ENCODE measurements at places on chromosomes 13 and 19.

- no peak for DNase-seq
These were observed 5.5 kb upstream of the NDUFS7 start for GRCh38 chr19:1377965-1378785.

- no peak for DNase-seq
These were observed 498.6 kb downstream of the KCTD12 start for GRCh38 chr13:76387566-76387965.

DNA sequence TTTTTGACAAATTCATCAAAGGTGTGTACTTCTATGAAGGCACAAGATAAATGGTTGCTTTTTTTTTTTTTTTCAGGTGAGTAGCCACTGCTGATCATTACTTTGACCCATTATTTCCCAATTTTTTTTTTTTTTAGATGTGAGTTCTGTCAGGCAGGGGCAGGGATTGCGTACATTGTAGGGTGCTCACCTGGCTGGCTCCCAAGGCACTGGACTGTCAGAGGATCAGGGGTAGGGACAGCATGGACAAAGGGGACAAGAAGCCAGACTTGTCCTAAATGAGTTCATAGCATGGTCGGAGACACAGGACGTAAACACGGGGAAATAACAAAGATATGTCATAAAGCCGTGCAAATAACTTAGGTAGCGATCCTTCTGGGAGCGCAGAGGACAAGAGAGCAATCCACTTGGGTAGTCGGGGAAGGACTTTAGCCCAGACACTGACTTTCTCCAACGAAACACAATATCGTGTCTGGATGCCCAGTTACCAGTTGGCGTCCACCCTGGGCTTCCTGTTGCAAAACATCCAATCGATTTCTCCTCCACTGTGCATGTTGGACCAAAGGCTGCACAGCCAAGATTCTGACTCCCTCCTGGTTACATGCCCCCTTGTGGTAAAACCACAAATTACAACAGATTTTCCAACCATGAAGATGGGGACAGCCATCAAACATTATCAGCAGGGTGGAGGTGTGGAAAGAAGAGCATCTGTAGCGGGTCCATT lies 27.5 kb upstream of the KATNAL1 start:
- no peak for DNase-seq

DNA sequence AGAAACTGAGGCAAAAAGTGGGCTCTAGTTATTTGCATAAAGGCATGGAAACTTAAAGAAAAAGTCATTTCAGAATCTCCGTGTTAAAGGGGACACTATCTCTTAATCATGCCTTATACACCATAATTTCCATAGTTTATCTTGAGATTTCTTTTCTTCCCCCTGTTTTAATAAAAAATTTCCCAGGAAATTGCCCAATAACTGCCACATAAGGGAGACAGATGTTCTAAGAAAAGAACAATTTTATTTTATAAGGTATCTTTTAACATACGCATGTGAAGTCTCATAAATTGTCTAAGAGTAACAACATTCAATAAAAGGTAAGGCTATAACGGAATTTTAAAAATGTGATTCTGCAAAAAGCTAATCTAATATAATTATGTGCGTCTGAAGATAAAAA lies 371.3 kb downstream of the IRS2 start:
- no peak for DNase-seq

- no peak for DNase-seq
These were observed 50.4 kb downstream of the MYO9B start for GRCh38 chr19:17125728-17126677.

DNA sequence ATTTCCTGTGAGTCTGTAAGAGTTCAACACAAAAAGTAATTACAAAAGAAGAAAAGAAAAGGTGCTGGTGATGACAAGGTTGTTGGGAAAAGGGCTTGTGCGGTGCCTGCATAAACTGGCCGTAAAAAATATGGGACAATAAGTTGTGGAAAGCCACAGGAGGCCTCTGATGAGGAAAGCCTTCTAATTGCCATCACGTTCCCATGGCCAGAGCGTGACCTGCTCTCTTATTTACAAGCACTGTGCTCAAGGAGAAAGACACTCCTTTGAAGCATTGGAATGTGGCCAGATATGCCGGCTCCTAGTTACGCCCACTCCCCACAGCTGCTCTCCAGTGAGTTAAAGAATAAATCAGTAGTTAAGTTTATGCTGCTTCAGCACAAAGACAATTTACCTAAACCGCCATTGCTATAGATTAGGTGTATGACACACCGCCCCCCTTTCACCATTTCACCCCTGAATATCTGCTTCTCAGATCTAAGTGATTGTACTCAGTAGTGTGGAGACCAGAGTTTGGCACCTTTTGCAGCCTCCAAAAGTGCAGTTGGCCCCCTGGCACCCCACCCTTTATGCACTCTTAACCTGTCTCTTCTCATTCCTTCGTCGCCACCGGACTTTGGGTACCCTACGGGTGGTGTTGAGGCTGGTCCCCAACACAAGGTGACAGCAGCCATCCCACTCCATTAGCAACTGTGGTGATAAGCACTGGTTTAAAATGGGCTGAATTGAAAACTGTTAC lies 8.1 kb upstream of the PGLYRP1 start:
- no peak for DNase-seq

- no peak for DNase-seq
These were observed 6.5 kb upstream of the MZF1 start for GRCh38 chr19:58579473-58580142.

- DNase-seq, result no peak
These were observed 486 bp upstream of the ZNF805 start for GRCh38 chr19:57239982-57240310.

- no peak for DNase-seq
These were observed 349.1 kb downstream of the LIG4 start for GRCh38 chr13:107866032-107866940.

DNA sequence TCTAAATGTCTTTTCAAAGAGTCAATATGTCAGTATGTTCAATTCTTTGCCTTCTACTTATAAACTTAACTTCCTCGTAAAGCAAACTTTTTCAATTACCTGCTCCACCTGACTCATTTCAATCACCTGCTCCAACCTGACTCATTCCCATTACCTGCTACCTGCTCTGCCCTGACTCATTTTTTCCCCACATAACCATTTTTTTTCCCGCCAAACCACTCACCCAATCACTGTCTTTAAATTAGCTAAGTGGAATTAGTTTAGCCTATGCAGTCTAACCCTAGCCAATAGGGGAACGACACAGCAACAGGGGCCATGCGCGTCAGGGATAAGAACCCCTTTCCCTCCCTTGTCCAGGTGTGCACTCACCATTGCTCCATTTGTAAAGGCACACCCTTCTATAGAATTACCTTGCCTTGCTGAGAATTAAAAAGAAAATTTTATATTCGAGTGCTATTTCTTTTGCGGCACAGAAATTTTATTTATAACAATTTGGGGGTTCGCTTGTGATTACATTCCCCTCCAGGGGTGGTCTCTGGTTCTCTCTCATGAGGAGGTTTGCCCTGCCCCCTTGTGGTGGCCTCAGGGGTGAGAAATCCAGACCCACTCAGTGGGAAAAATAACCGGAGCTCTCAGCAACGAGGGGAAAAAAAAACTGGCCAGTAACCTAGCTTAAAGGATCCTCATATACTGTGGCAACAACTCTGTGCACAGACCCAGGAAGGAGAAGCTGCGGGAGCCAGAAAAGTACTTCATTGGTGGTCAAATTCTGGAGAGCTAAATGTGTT lies 193.1 kb downstream of the ZNF486 start:
- no peak for DNase-seq

DNA sequence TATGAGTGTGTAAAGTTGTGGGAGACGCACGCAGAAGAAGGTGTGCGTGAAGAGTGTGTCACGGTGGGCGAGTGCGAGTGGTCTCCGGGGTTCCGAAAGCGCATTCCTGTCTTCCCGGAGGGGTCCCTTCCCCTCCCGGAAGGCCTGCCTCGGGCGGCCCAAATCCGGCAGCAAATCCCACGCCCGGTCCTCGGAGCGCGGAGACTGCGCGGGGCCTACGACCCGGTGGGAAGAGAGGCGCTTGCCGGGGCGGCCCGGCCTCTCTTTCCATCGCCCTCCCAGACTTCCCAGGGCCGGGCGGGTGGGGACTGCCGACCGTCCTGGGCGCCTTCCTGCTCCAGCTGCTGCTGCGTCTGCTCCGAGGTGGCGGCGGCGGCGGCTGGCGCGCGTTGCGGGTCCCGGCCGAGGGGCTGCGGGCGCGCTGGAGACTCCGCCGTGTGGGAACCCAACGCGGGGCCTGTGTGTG lies 2.1 kb downstream of the ZIC5 start:
- DNase-seq, result no peak

DNA sequence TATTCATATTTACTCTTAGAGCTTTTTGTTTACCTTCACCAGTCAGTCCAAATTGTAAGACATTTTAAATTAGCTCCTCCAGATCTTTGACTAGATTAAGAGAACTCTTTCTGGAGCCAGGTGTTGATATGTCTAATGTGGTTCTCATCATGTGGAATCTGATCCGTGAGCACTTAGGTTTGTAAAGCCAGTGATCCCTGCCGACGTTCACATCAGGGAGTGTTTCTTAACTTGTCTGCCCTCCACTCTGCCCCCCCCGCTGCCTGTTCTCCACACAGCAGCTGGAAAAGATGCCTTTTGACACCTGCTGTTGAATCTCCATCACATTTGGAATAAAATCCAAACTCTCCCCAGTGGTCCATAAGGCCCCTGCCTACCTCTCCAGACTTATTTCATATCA lies 17.7 kb downstream of the METTL21C start:
- no peak for DNase-seq

DNA sequence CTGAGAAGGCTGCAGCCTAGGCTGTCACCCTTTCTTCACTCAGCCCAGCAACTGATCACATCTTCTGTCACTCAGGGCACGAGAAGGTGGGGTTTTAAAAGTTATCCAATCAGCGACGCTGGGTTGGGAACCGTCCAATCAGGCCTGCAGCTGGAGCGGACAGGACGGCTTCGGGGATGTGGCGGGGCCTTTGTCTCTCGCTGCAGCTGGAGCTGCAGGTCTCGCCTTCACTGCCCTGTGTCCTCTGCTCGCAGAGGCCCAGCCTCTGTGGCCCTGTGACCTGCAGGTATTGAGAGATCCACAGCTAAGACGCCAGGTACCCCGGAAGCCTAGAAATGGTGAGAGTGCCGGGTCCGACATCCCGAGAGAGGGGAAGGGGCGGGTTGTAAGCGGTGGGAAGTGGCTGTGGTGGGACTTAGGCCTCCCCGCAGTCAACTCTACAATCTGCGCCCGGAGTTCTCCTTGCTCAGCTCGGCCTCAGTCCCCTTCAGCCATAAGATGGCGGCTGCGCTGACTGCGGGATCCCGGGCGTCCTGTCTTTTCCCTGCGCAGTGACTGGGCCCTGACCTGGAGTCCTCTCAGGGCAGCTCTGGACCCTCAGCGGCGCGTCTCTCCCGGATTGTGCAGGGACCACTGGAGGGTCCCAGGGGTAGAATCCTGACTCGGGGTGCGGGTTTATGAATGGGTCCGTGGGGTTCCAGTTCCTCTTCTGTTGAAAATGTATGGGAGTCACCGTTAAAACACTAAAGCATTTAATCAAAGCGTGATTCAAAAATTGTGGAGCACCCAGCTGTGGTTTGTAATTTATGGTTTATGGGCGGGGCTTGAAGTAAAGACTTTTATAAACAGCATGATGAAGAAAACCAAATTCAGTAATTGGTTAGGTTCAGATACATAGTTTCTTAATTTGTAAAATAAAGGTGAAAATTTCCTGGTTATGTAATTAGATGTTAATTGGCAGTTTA lies at the start of gene ZNF714:
TSS of gene ZNF714 (plus strand) at position 193 of the 965 bp plus-strand sequence. CDS start 16,066 bp downstream, outside the sequence.
- DNase-seq, result peak; percentile 63

DNA sequence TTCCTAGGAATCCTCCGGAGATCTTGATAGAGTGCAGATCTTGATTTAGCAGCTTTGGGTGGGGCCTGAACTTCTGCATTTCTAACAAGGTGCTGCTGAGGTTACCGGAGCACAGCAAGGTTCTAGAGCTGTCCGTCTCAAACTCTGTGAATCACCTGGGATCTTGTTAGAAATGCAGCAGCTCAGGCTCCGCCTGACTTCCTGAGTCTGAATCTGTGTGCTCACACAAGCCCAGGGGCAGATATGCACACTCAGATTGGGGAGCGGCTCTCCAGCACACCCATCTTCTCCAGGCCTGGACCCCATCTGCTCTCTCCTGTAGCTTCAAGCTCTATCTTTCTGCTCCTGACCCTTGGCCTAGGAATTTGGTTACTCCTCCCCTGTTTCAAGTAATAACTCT lies 3.5 kb upstream of the TEX26 start:
- DNase-seq, result no peak

DNA sequence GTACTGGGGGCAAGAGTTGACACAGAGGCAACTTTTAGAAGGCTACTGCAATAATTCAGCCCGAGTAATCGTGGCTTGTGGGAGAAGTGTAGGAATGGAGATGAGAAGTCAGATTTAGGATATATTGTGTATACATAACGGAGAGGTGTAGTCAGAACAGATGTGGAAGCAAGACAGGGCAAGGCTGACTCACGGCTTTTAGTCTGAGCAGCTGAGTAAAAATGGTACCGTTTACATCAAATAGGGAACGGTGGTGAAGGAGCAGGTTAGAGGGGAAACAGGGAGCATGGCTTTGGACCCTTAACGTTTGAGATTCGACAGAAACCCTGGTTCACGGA lies 796 bp upstream of the LSM14A start:
- DNase-seq, result no peak

GRCh38 chr13:63700350-63700749 lies 2284.7 kb upstream of the PCDH20 start:
- no peak for DNase-seq

GRCh38 chr19:29098863-29099481 lies 114.0 kb downstream of the UQCRFS1 start:
- no peak for DNase-seq

- no peak for DNase-seq
These were observed at the start of gene APLP1 for GRCh38 chr19:35868172-35868822. APLP1 (plus strand) TSS chr19:35868574; CDS start chr19:35868637, 63 bp downstream.

GRCh38 chr13:98143157-98143553 lies 261 bp downstream of the FARP1 start:
- no peak for DNase-seq

DNA sequence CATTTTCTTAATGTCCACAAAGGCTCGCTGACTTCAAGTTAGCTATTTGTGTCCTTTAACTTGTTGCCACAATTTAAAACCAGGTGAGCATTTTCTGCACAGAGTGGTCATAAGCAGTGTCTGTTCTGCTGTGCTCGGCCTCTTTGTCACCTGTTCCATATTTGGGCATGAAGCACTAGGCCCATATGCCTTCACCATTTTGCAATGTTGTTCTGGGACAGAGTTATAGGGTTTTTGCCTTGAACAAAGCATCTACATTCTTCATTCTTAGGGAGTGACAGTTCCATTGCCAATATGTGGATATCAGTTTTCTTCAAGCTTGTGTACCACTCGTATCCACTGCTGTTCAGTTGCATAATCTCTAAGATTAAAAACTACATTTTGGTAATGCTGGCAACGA lies 56.1 kb downstream of the LRCH1 start:
- no peak for DNase-seq

DNA sequence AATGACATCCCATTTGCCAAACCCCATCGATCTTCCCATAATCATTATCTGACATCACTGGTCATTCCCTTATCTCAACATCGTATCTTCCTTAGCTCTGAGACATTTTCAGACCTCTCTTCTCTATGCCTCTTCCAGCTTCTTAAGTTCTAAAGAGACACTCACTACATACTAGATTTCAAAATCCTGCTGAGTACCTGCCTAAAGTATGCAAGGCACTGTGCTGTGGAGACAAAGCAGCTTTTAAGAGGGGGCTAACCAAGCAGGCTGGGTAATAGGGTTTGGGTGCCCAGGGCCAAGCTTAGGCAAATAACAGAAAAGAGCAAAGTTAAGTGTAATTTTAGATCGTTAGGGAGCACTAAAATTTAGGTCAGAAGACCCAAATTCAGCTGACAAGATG lies 3.4 kb upstream of the POMP start:
- DNase-seq, result no peak

- DNase-seq, result no peak
These were observed 532.7 kb upstream of the SPRY2 start for GRCh38 chr13:80873589-80873988.

- DNase-seq, result no peak
These were observed 528 bp upstream of the CHST8 start for GRCh38 chr19:33621065-33621785.

- no peak for DNase-seq
These were observed 7.8 kb downstream of the DOT1L start for GRCh38 chr19:2171349-2172145.
